Stimulated activated CD4-positive, alpha-beta T cell treated with anti-CD3 and anti-CD28 coated beads, Interleukin-1b, Interleukin-23, amount 100 ng/mL, for 48 hours (primary cell): ENCODE measurements at places on chromosomes 6 and 20.

- DNase-seq, result no peak
Observed at GRCh38 chr6:44309092-44309491, 4.1 kb downstream of the AARS2 start.

DNA sequence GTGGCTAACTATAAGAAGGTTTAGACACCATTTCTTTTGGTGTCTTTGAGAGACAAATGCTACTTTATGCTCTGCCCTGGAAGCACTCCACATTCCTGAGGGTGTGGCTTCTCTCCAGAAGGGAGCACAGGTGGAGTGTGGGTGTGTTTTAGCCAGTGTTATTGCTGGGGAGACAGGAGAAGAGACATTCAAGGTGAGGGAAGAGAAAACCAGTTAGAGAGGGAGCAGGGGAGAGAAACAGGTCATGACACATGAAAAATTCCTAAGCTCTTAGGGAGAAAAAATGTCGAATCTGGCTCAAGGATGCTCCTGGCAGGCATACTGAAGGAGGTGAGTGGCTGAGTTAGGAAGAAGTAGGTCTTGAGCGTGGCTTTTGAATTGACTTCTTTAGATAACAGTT, 292.8 kb downstream of the CLIC5 start:
- no peak for DNase-seq

DNA sequence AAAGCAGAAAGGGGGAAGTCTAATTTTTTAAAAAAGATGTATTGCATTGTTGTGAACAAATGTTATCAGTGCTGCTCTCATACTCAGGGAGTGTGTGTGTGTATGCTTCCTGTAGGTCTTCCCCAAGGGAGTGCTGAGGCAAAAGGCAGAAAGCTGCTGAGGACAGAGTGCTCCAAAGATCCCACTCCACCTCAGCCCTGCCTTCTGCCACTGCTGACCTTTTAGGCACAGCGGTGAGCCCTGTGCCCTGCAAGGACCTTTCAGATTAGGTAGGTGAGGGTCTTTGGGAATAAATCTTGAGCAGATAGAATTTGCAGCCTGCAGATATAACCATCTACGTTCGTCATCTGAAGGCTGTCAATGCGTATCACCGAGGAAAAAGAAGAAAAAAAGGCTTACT, 756.4 kb upstream of the MMS22L start:
- DNase-seq, result no peak

- DNase-seq, result no peak
Observed at GRCh38 chr6:118902726-118903125, 8.8 kb downstream of the ASF1A start.

DNA sequence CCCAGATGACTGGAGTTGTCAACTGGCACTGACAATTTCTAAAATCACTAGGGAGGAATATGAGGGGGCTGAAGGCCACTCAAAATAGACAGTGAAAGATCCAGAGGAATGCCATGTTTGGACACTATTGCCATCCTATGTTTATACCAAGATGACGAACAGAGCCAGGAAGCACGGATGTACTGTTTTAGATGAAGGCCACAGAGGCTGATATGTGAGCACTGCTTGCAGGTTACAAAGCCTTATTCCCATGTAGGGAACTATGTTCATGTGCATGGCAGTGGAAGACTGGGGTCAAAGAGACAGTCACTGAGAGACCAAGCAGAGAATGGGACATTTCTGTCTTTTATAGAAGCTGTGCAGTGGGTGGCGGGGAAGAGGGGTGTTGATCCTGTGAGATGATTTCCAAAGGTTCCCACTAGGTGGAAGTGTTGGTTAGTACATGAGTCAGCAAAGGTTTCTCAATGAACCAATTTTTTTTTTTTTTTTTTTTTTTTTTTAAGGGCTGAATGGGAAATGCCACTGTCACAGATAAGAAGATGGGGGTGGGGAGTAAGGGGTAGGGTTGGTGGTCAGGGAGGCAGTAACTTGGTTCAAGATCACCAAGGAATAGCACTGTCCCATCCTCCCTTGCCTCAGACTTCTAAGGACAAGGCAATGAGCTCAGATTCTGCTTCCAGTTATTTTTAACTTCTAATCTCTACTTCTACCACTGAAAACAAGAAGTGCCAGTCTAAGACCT, 46.7 kb upstream of the MOCS1 start:
- no peak for DNase-seq

- DNase-seq, result no peak
Observed at GRCh38 chr6:5566718-5567117, 305.4 kb downstream of the FARS2 start.

- DNase-seq, result no peak
Observed at GRCh38 chr6:41463062-41463930, 82.9 kb upstream of the FOXP4 start.

DNA sequence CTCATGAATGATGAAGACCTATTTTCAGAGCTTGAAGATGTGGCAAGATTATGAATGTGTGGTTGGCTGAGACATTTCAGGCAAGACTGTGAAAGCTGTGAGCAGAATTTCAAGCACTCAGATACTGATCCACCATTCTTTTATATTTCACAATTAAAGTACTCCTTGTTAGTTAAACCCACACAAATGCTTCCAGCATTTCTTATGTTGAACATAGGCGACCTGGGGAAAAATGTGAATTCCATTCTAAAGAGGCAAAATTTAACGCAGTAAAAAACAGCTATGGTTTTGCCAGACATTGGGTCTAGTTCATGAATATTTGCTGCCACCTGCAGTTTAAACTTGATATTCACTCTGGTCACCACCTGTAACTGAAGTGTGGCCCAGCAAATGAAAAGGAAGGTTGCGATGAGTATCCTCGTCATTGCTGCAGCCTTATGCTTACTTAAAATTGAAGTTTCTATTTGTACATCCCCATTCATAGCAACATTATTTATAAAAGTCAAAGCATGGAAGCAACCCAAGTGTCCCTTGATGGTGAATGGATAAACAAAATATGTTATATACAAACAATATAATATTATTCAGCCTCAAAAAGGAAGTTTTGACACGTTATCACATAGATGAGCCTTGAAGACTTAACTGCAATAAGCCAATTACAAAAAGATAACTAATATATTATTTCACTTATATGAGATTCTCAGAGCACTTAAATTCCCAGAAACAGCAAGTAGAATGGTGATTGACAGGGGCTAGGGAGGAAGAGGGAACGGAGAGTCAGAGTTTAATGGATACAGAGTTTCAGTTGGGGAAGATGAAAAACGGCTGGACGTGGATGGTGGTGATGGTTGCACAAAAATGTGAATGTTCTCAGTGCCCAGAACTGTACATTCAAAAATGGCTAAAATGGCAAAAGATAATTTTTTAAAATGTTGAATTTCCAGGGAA, 32.4 kb upstream of the FAM184A start:
- DNase-seq, result peak; percentile 10

GRCh38 chr6:78854546-78854945, 12.8 kb upstream of the IRAK1BP1 start:
- DNase-seq, result no peak

DNA sequence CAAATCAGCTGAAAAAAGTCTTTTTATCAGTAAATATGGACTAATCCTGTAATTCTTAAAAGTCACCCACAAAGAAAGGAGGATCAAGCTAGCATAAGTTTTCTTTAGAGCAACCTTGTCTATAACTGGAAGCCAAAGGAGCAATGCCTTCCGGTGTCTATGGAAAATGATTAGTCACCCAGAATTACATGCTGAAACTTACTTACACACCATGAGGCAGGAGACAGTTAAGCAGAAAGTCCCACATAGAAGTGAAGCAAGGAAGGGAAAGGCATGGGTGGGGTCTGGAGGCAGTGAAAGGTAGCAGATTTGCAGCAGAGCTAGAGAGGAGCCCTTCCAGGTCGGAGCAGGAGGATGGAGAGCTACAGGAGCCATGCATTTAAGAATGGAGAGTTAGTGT, 153.7 kb upstream of the RIPOR2 start:
- DNase-seq, result no peak

GRCh38 chr6:94065707-94066337, 646.5 kb upstream of the EPHA7 start:
- DNase-seq, result no peak

- no peak for DNase-seq
Observed at GRCh38 chr6:13243033-13243432, 85.3 kb downstream of the TBC1D7 start.

- no peak for DNase-seq
Observed at GRCh38 chr6:36717231-36717825, 19.7 kb downstream of the RAB44 start.

- no peak for DNase-seq
Observed at GRCh38 chr6:40049128-40049527, 114.9 kb upstream of the MOCS1 start.

DNA sequence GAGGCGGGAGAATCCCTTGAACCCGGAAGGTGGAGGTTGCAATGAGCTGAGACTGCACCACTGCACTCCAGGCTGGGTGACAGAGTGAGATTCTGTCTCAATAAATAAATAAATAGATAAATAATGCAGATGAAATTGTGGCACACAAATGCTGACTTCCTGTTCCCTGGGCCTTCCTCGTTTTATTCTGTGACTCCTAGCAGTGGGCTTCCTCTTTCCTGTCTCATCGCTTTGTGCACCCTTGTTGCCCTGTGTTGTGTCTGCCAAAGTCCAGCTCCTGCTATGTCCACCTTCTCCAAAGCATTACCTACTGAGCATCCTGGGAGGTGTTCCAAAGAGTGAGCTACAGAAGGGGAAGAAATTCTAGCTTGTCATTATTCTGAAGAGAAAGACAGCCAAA, 100.2 kb upstream of the TIAM2 start:
- no peak for DNase-seq

GRCh38 chr6:15530411-15530810, 132.4 kb downstream of the DTNBP1 start:
- no peak for DNase-seq

GRCh38 chr6:106572875-106573585, 56.3 kb downstream of the RTN4IP1 start:
- no peak for DNase-seq

DNA sequence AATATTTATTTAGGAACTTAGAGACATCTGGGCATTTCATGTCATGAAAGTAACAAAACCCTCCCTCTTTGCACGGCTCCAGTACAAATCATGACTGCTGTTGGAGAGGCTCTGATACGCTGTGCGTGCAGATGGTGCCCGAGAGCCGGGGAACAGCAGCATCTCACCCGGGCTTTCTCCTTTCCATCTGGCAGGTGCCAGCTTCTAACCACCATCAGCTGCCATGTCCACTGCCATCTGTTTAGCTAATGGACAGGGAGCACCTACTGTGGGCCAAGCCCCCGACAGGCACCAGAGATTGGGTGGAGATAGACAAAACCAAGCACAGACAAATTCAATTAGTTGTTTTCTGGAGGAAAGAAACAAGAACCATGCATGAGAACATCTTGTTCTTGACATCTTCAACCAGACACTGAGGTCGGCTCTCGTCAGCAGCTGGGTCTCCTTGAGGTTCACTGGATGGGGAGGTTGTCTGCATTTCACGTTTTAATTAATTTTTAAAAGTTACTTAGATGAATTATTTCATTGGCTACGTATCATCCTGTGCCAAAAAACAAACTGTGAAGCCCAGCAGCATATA, 323.7 kb downstream of the THBS2 start:
- DNase-seq, result no peak

DNA sequence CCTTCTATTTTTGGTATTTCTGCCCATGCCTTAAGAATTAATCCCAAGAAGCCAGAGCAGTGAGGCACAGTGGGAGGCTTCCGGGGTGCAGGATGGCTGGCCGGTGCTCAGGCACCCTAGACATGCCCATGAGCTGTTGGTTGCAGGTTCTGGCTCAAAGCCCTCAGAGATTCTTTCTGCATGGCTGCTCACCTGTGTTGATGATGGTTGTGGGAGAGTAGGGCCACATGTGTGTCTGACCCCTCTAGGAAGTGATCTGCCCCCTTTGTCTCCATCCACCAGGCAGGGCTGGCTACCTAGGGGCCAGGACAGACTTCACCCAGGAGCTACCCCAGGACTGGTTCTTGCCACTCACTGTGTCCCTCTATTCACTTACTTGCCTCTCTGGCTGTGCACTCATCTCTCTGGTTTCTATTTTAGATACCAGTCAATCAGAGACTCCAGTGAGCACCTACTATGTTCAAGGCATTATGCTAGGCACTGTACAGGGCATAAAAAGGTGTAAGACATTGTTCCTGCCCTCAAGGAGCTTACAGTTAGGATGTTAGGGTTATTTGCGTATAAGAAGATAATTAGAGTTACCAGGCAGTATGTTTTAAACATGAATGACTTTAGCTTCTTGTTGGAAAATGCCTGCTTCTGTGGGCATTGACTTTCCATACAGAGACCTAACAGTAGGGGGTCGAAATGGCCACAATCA, 16.8 kb downstream of the CD83 start:
- DNase-seq, result no peak
